ENCODE measurements at places on chromosomes 2 and 18.
A peak's percentile ranks its signal among the peaks of the same experiment; 100 is the strongest.

- no peak for DNase-seq
- H3K27ac ChIP-seq, result no peak overlapping the region
- no peak overlapping the region for H3K4me3 ChIP-seq
- no peaks in the 10 kb centered on the region for H3K4me1 ChIP-seq
These were observed 59.5 kb downstream of the ABCG8 start for GRCh38 chr2:43898134-43898837.

- H3K36me3 ChIP-seq, result no peaks in the 10 kb centered on the region
- peak; percentile 5 for DNase-seq
- H3K27ac ChIP-seq, result no peak overlapping the region
These were observed 15.8 kb downstream of the TSHZ1 start for GRCh38 chr18:75226286-75226955.

- H3K27me3 ChIP-seq, result no peaks in the 10 kb centered on the region
- no peaks in the 10 kb centered on the region for H3K36me3 ChIP-seq
- no peaks in the 10 kb centered on the region for H3K4me1 ChIP-seq
- DNase-seq, result no peak
- no peak within 1 kb of the TSS for H3K4me3 ChIP-seq
These were observed at the start of gene PROM2 for GRCh38 chr2:95274291-95275150. Gene PROM2, plus strand, starts transcription at chr2:95274449. Its CDS starts 137 bp downstream, at chr2:95274586.

GRCh38 chr2:60064687-60065389 is 488.6 kb downstream of the BCL11A start:
- no peaks in the 10 kb centered on the region for H3K27me3 ChIP-seq
- peaks cover 5% of the 10 kb centered on the region for H3K4me1 ChIP-seq
- DNase-seq, result no peak
- H3K4me3 ChIP-seq, result no peak overlapping the region
- no peak overlapping the region for H3K27ac ChIP-seq
- H3K36me3 ChIP-seq, result no peaks in the 10 kb centered on the region

- H3K4me3 ChIP-seq, result no peak overlapping the region
- H3K36me3 ChIP-seq, result no peaks in the 10 kb centered on the region
- H3K4me1 ChIP-seq, result peaks cover 3% of the 10 kb centered on the region
- H3K27ac ChIP-seq, result no peak overlapping the region
- DNase-seq, result no peak
These were observed 60.2 kb downstream of the TRPM8 start for GRCh38 chr2:233977296-233977837.

DNA sequence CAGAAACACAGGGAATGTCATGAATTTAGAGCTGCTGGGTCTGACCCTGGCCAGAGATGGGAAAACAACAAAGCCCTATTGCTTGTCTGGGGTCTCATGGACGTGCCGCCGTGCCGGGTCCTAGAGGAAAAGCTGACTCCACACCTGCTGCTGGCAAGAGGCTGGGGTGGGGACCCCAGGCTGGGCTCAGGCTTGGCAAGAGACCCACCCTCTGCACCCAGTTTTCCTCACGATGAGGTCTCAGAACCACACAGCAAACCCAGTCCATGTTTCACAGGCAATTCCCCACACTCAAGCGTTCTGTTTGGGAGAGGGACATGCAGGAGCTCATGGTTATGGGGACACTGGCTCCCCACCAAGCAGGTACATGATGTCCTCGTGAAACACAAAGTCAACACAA is 367.3 kb upstream of the SALL3 start:
- no peaks in the 10 kb centered on the region for H3K36me3 ChIP-seq
- H3K27me3 ChIP-seq, result no peaks in the 10 kb centered on the region
- DNase-seq, result no peak
- H3K4me3 ChIP-seq, result no peak overlapping the region
- H3K27ac ChIP-seq, result no peak overlapping the region
- H3K4me1 ChIP-seq, result no peaks in the 10 kb centered on the region

DNA sequence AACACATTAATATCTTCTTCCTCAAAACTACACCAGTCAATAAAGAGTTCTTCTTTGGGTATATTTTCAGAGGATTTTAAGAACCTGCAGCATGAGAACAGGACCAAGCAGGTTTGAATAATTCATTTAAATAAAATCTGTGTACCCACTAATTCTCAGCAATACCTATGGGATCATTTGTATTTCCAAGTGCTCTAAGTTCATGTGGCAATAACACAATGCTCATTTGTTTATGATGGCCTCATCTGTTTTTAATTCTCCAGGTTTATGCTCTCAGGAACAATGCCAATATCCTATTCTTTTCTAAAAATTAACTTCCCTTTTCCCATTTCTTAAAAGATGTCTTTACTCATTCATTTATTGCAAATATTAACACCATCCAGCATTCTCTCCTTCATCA is 264.7 kb downstream of the METTL4 start:
- DNase-seq, result no peak
- no peaks in the 10 kb centered on the region for H3K27me3 ChIP-seq
- no peaks in the 10 kb centered on the region for H3K4me1 ChIP-seq
- H3K36me3 ChIP-seq, result no peaks in the 10 kb centered on the region
- no peak overlapping the region for H3K4me3 ChIP-seq

DNA sequence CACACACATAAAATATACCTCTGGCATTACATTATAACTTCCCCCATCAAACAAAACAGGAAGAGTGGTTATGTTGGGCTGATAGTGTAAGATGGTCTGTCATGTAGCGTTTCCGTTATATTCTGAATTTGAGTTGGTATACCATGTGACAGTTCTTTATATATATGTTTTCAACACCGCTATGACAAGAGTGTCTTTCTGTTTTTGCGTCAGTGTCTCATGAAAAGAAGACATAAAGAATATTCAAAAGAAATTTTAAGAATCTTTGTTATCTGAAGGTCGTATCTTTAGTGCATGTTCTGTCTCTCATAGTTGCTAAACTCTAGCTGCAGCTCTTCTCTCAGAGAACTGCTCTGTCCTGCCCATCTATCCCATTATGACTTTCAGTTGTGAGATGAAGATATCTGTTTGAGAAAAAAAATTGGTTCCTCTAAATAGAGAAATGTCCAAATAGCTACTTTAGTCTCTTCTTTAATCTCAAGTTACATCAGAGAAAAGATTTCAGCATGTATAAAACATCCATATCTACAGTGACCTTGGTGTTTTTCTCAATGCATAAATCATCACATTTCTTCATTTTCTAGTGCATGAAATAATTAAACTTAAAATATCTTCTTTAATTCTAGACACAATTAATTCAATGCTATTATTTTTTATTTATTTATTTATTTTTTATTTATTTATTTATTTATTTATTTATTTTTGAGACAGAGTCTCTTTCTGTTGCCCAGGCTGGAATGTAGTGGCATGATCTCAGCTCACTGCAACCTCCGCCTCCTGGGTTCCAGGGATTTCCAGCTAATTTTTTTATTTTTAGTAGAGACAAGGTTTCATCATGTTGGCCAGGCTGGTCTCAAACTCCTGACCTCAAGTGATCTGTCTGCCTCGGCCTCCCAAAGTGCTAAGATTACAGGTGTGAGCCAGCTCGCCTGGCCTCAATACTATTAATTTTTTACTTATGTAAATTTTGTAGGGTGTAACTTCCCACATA is 24.3 kb upstream of the PSME4 start:
- H3K4me3 ChIP-seq, result no peak overlapping the region
- no peak for DNase-seq
- no peaks in the 10 kb centered on the region for H3K36me3 ChIP-seq
- no peaks in the 10 kb centered on the region for H3K27me3 ChIP-seq
- no peak overlapping the region for H3K27ac ChIP-seq
- H3K4me1 ChIP-seq, result no peaks in the 10 kb centered on the region

DNA sequence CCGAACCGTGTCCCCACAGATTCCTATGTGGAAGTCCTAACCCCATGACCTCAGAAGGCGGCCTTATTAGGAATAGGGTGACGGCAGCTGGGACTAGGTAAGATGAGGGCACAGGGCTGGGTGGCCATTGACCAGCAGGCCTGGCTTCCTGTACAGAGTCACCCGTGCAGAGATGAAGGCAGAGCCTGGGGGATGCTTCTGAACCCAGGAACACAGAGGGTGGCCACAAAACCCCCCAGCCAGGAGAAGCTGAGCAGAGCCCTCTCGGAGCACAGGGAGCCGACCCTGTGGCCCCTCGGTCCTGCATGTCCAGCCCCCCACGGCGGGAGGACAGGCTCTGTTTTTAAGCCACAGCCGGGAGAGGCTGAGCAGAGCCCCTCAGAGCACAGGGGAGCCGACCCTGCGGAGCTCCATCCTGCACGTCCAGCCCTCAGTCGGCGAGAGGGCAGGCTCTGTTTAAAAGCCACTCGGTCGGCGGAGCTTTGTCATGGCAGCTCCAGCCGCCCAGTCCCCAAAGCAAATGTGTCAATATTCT is 2.7 kb downstream of the PDCD1 start:
- no peaks in the 10 kb centered on the region for H3K27me3 ChIP-seq
- H3K4me1 ChIP-seq, result no peaks in the 10 kb centered on the region
- H3K36me3 ChIP-seq, result no peaks in the 10 kb centered on the region
- H3K4me3 ChIP-seq, result no peak overlapping the region

GRCh38 chr2:143150287-143150686 is 21.1 kb downstream of the ARHGAP15 start:
- H3K27ac ChIP-seq, result no peak overlapping the region
- DNase-seq, result no peak
- no peaks in the 10 kb centered on the region for H3K4me1 ChIP-seq
- no peaks in the 10 kb centered on the region for H3K36me3 ChIP-seq
- H3K4me3 ChIP-seq, result no peak overlapping the region
- no peaks in the 10 kb centered on the region for H3K27me3 ChIP-seq

- H3K4me3 ChIP-seq, result no peak overlapping the region
- H3K27me3 ChIP-seq, result no peaks in the 10 kb centered on the region
- peak overlapping the region; percentile 36 for H3K27ac ChIP-seq
- no peaks in the 10 kb centered on the region for H3K36me3 ChIP-seq
- DNase-seq, result peak; percentile 31
These were observed 1166.3 kb upstream of the ACVR2A start for GRCh38 chr2:146678516-146678915.

DNA sequence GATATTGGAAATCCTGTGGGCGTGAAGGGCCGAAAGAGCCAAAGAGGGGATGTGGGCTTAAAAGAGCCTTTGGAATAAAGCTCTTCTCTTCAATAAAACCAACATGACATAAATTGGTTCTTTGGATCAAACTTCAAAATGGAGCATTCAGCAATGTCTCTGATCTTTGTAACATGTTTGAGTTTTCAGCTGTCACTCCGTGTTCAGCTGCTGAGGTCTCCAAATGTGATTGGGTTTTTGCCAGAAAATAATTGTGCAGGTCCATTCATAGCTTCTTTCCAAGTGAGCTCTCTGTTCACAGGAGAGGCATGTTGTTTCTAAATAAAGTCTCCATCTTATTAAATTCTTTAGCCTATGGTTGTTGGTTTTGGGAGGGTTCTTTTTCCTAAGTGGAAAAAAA is 127.6 kb upstream of the CCDC68 start:
- no peak overlapping the region for H3K4me3 ChIP-seq
- H3K27me3 ChIP-seq, result no peaks in the 10 kb centered on the region
- H3K36me3 ChIP-seq, result no peaks in the 10 kb centered on the region
- no peak for DNase-seq
- H3K4me1 ChIP-seq, result no peaks in the 10 kb centered on the region

DNA sequence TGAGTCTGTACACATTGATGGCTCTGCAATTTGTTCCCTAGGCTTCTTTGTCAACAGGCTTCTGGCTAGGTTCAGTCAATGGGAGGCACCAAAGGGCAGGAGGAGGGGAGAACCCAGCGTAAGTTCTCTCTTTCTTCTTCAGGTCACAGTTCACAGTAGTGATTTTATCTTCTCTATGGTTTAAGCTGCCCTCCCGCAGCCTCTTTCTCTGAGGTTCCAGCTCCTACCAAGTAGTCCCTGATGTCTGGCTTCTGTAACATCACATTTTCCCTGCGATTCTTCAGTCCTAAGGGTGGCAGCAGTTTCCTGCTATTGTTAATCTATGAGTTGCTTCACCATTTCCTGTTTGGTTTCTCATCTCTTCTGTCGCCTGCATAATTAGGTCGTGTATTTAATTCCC is 107.4 kb downstream of the CPO start:
- H3K4me1 ChIP-seq, result peaks cover 11% of the 10 kb centered on the region
- no peak overlapping the region for H3K27ac ChIP-seq

DNA sequence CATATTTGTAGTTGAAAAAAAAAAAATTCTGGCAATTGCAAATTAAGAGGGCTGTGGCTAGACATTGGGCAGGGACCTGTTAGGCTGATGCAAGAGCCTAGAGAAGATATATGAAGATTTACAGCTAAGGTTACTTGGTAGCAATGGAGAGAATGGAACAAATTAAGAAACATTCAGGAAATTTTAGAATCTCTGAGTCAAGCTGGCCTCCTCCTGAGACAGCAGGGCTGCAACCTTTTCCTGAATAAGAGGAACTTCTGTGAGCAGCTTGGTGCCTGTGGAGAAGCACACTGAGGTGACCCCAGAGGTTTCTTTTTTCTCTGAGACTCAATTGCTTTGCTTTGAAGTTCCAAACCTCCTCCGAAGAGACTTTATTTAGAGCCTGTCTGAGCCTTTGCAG is 118.6 kb upstream of the LRATD1 start:
- peaks cover 4% of the 10 kb centered on the region for H3K4me1 ChIP-seq
- no peak overlapping the region for H3K27ac ChIP-seq
- no peaks in the 10 kb centered on the region for H3K27me3 ChIP-seq
- no peak for DNase-seq
- no peaks in the 10 kb centered on the region for H3K36me3 ChIP-seq

GRCh38 chr2:95158441-95158840 is 1.2 kb downstream of the ZNF514 start:
- H3K4me3 ChIP-seq, result peak overlapping the region; percentile 98
- peaks cover 5% of the 10 kb centered on the region for H3K4me1 ChIP-seq
- no peak for DNase-seq

GRCh38 chr2:106275971-106276370 is 81.9 kb upstream of the UXS1 start:
- no peaks in the 10 kb centered on the region for H3K27me3 ChIP-seq
- DNase-seq, result no peak
- no peak overlapping the region for H3K27ac ChIP-seq
- no peaks in the 10 kb centered on the region for H3K4me1 ChIP-seq
- H3K36me3 ChIP-seq, result no peaks in the 10 kb centered on the region

DNA sequence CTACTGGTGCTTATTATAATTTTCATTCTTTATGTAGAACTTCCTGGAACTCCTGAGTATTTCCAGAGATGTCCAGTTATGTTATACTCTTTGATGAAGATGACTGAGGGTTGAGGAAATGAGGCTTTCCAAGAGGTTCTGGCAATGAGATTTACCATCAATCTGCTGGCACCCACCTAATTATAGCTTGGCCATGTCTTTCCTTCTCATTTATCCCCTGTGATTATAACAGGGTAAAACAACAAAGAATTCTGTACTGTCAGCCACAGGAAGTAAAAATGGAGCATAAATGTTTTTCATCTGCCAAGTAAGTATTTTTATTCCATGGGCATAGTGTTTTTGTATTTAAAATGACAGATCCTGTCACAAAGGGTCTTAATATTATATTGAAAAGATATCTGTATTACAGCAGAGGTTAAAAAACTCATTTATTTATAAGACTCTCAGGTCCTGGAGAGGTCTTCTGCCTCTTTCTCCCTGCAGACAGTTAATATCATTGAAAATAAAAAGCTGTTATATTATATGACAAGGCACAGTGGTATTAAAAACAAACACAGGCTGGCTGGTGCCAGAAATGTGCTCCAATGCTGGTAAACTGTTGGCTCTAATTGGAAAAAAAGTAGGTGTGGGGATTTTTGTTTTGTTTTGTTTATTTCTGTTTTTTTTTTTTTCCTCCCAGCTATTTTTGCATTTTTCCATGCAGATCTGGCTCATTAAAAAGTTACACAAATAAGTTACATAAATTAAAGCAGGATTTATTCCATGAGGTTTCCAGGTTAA is 1764.1 kb upstream of the CELF4 start:
- no peaks in the 10 kb centered on the region for H3K27me3 ChIP-seq
- no peak overlapping the region for H3K27ac ChIP-seq
- no peaks in the 10 kb centered on the region for H3K36me3 ChIP-seq

GRCh38 chr2:212863185-212863588 is 288.2 kb downstream of the IKZF2 start:
- no peaks in the 10 kb centered on the region for H3K27me3 ChIP-seq
- no peak overlapping the region for H3K4me3 ChIP-seq
- no peaks in the 10 kb centered on the region for H3K4me1 ChIP-seq
- no peaks in the 10 kb centered on the region for H3K36me3 ChIP-seq

Data from neuronal stem cell (in vitro differentiated cells).